ENCODE measurements at places on chromosomes 7 and 10.

- no peak for DNase-seq
These were observed 142.6 kb downstream of the PLXDC2 start for GRCh38 chr10:19958787-19959186.

- no peak for DNase-seq
These were observed 4.4 kb upstream of the PDLIM1 start for GRCh38 chr10:95295031-95295755.

DNA sequence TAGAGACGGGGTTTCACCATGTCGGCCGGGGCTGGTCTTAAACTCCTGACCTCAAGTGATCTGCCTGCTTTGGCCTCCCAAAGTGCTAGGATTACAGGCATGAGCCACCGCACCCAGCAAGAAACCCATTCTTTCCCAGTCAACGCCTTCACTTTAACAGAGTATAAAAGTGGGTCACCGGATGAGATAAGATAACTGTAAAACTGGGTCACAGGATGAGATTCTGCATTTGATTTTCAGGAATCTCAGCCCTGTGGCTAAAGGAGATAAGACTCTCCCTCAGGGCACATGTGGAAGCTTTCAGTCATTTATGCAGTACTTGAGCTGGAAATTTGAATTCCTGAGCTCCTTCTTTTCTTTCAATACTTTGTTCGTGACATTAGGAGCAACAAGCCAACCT is 70.8 kb downstream of the LRRC17 start:
- no peak for DNase-seq

DNA sequence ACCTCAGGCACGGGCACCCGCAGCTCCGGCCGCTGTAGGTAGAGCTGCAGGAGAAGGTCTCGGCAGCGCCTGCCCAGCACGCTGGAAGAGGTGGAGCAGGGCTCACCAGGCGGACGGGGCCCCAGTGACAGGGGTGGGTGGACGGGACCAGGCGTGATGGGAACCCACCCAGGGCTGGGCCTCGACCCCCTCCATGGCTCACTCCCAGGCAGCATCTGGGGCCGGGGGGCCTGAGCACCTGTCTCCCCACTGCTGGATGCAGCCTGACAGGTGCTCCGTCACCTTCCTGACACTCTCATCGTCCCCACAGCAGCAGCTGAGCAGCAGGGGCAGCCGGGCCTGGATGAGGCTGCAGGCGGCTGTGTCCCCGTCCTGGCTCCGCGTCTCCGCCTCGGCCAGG is 16.7 kb upstream of the MICALL2 start:
- no peak for DNase-seq

DNA sequence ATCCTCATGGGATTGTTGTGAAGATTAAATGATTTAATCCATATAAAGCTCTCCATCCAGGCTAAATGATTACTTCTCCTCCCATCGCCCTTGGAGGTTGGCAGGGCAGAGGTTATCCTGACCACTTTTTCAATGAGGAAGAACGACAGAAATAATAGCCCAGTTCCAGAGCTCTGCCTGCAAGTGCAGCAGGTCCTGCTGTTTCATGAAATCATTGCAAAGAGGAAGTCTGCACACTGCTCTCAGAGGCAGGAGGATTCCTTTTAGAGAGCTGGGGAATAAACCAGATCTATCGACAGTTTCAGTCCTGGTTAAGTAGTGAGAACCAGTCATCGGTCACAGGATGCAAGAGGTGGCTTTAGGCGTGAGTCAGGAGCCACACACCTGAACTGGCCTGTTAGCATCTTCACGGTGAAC is 25.0 kb upstream of the CDH23 start:
- DNase-seq, result peak; percentile 71

- DNase-seq, result no peak
These were observed 100.7 kb downstream of the FAM53B start for GRCh38 chr10:124643330-124644009.

GRCh38 chr7:122544463-122544862 is 154.5 kb downstream of the RNF133 start:
- DNase-seq, result peak; percentile 90

Measured in pons (tissue), 1 donor.